ENCODE measurements at places on chromosomes 7 and 10.

DNA sequence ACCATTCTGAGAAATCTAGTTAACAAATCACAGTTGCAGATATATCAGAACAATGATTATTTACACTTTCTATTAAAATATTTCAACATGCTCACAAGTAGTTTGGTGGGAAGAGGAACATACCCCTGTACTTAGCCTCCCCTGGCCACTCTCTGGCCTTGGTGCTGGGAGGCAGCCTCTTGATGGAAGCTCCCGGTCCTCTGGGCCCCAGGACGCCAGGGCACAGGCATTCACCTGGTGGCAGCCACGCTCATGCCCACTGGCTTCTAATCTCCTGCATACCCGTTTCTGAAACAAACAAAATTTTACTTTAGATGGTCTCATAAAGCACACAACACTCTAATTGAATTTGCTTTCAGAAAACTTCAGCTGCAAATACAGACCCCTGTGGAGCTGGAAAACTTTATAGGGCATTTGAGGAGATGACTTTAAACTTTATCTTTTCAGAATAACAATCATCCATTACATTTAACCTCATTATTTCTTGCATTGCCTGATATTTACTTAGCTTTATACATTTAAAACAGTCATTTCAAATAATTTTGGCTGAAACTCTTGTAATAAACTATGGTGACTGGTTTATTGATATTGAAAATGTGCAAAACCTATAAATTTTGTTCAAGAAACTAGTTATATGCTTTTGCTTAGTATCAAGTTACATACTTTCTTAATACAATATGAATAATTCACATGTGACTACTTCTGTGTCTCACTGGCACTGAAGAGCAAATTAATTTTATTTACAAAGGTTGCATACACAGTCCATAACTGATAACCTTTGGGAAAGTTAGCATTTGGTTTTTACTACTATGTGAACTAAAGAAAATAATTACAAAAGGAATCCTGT lies 30.8 kb downstream of the C10orf143 start:
- no peak for DNase-seq

- DNase-seq: no peak
These were observed 108.8 kb downstream of the ACTR3B start for GRCh38 chr7:152868122-152869040.

DNA sequence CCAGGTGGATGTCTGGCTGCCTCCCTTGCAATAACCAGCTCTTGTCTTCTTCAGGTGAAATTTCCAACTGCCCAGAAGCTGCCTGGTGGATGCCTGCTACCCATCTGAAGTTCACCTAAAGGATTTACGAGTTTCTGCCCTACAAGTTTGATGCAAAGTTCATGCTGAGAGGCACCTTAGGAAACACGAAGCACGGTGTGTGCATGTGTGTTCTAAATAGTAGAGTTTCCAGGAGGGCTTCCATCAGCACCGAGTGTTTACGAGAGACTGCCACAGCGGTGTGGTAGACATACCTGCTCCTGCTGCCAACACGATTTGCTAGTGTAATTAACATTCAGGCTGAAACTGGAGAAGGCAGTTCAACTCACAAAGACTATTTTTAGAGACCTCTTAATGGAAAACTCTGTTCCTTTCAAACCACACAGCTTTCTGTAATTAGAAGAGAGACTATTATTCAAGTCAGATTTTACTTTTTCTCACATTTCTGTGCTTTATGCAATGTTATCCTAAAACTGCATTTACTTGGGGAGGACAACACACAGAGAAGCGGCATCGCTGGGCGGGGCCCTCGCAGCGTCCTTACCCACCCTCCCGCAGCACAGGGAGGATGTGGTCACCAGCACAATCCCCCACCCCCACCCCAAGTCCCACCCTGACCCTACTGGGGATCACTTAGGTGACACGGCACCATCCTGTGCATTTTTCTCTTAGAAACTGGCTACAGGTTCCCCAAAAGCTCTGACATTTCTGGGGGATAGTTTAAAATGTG lies 15.5 kb upstream of the CPXM2 start:
- no peak for DNase-seq

- DNase-seq: no peak
These were observed 311.6 kb downstream of the CCDC3 start for GRCh38 chr10:12689893-12690292.

GRCh38 chr10:29950391-29950790 lies 109.0 kb downstream of the JCAD start:
- DNase-seq: no peak
